ENCODE measurements at places on chromosomes 1 and 21. TPM values are rescaled to one million over a fixed set of nuclear protein-coding genes. Genes with fewer than 3 reads are reported as not detected.

GJB3 gene
- total RNA-seq, result 6.1 TPM

RNF186 gene
- total RNA-seq, result not detected

SAMD11 gene
- total RNA-seq, result 6.1 TPM

CNIH4 gene
- total RNA-seq, result 19.8 TPM

SPRR2A gene
- 3.1 TPM for total RNA-seq

WNT9A gene
- total RNA-seq, result 14.6 TPM

OR6K3 gene
- total RNA-seq, result not detected

BRINP3 gene
- total RNA-seq, result 0.31 TPM

LORICRIN gene
- not detected for total RNA-seq

OR2T33 gene
- total RNA-seq, result not detected

RNASEL gene
- 7.4 TPM for total RNA-seq

NTMT2 gene
- not detected for total RNA-seq

AGO3 gene
- 29.7 TPM for total RNA-seq

ELF3 gene
- total RNA-seq, result 122 TPM

Measured in tongue (tissue), 3 donors.